ENCODE measurements at places on chromosomes 6 and 20.

DNA sequence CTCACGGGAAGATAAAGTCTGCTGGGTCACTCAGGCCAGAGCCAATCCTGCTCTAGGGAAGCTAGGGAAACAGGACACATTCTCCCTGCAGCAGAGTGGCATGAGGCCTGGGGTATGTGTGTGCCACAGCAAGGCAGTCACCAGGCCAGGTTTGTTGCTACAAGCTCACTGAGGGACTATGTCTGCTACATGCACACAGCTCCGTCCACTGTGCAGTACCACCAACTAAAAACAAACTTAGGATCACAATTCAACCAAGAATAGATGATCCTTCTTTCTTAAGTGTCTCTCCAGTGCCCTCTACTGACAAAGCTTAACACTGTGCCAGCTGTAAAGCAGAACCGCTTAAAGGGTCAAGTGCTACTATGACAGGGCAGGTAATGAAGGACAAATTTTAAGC, 192.5 kb downstream of the PTPRK start:
- DNase-seq: peak; percentile 18

GRCh38 chr6:151675746-151676459, 131.6 kb upstream of the ESR1 start:
- peak; percentile 69 for DNase-seq

DNA sequence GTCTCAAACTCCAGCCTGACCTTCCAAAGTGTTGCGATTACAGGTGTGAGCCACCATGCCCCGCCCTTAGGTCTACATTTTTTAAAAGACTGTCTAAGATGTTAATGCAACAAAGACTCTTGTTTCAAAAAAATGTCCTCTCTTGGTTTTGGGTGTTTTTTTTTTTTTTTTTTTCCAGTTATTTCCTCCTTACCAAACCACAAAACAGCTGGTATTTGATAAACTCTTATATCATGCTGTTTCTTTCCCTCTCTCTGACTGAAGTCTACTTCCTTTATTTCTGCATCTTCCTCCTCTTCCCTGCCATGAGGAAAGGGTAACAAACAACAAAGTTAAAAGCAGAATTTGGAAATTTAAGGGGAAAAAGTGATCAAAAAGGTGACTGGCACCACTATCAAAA, 21.2 kb downstream of the STK38 start:
- DNase-seq: no peak

DNA sequence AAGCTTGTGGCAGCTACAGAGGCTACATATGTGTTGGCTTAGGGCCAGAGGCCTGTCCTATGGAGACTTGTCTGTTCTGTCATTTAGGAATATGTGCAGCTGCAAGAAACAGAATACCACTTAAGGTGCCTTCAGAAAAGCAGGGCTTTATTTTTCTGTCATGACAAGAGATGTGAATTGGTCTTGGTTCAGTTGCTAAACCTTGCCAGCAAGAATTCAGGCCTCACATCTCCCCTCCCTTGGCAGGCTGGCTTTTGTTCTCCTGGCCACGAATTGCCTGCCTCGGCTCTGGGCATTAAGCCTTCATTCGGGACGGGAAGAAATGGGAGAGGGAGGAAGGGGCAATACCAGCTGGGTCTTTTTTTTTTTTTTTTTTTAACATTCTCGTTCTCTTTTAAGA, 82.4 kb upstream of the TGM3 start:
- no peak for DNase-seq

GRCh38 chr6:56528412-56528841, 114.3 kb downstream of the DST start:
- no peak for DNase-seq

DNA sequence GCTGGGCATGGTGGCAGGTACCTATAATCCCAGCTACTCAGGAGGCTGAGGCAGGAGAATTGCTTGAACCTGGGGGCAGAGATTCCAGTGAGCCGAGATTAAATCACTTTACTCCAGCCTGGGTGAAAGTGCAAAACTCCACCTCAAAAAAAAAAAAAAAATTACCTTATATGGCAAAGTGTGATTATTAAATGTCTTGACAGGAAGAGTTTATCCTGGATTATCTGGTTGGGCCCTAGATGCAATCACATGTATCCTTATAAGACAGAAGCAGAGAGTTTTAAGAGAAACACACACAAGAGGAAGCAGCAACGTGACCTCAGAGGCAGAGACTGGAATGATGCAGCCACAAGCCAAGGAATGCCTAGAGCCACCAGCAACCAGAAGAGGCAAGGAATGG, 11.0 kb downstream of the ADA start:
- no peak for DNase-seq

GRCh38 chr20:57483287-57484050, 41.5 kb downstream of the CTCFL start:
- no peak for DNase-seq

- DNase-seq: no peak
Observed at GRCh38 chr20:20089018-20089417, 36.7 kb downstream of the CFAP61 start.
